ENCODE measurements at places on chromosomes 7 and 10.
A peak's percentile ranks its signal among the peaks of the same experiment; 100 is the strongest.

- no peak for DNase-seq
Measured at GRCh38 chr10:43202224-43202656, 64.0 kb downstream of the CSGALNACT2 start.

DNA sequence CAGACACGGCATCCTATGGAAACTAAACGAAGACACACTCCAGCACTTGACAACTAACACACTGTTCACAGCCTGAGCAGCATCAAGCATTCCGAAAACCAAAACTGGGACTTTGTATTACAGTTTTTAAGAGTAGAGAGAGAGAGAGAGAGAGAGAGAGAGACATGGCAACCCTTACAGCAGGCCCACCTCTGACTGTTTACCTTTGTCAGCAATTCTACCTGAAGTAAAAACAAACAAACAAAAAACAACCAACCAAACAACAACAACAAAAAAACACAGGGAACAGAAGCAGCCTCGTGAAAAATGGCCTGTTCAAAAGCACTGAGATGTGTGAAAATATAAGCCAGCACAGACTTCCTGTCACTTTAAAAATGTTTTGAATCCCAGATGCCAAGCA, 118.0 kb downstream of the SPAG6 start:
- DNase-seq = no peak

- no peak for DNase-seq
Measured at GRCh38 chr10:70785190-70785589, at the start of gene TBATA. Gene TBATA, minus strand, starts transcription at chr10:70785377. Its CDS starts 1,998 bp downstream, at chr10:70783379.

- no peak for DNase-seq
Measured at GRCh38 chr10:79482741-79483140, 29.6 kb upstream of the EIF5AL1 start.

DNA sequence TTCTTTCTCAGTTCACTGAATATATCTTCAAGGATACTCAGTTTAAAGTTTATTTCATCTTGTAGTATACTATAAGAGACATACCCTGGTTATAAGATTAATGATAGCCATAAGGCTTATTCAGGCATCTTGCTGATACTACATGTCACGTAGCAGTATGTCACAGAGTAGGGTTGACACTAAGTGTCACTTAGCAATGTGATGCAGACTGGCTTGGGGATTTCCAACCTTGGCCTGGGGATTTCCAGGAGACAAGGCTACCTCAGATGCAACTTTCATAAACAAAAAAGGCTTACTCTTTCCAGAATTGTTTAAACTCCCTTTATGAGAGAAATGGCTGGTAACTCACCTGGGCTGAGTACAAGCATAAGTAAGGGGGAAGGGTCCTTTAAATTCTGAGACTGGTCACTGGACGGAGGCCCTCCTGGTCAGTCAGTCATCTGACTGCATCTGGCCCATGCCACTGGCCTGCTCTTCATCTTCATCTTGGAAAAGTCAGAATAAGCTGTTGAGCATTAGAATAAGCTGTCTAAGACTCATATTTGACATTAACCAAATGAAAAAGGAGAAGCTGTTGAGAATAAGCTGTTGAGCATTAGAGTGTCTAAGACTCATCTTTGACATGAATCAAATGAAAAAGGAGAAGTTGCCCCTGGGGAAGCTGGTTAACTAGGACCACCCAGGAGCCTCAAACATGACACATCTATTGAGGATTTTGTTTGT, 9.5 kb downstream of the SLC13A1 start:
- DNase-seq = no peak

- no peak for DNase-seq
Measured at GRCh38 chr7:155930061-155930460, 117.8 kb upstream of the SHH start.

GRCh38 chr7:69962186-69963065, 364.2 kb downstream of the AUTS2 start:
- DNase-seq = no peak

DNA sequence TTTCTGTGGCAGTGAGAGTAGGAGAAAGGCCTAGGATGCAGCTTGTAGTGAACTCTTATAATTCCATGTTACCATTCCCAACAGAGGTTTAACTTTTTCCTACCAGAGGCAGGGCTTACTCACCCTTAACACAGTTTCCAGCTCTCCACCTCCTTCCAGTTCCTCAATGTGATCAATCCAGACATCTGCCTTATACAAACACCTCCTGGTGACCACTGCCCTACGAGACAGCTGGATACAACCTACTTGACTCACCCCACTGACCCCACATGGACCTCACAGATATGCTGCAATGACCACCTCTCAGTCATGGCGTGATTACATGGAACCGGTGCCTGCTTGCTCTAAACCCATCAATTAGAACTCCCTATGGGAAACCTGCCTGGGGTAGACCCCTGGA, 326.5 kb downstream of the TNS3 start:
- DNase-seq = no peak

- no peak for DNase-seq
Measured at GRCh38 chr10:23439961-23440889, 1.4 kb downstream of the OTUD1 start.

- DNase-seq = no peak
Measured at GRCh38 chr7:78562191-78562590, 763.6 kb downstream of the PHTF2 start.

DNA sequence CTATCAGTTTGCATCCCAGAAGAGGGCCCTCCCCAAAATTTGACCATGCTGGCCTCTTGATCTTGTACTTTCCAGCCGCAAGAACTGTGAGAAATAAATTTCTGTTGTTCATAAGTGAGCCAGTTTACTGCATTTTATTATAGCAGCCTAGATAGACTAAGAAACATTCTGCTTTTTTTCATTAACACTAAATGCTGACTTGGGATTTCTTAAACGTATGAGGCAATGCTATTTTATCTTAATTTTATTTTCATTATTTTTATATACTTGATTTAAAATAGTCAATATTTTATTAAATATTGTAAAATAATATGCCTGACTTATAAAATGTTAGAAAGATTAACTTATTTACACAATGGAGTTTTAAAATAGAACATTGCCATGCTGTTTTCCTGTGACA, 341.8 kb upstream of the CNTNAP2 start:
- DNase-seq = no peak

GRCh38 chr7:116138202-116138801, 72.0 kb upstream of the TES start:
- DNase-seq = no peak

DNA sequence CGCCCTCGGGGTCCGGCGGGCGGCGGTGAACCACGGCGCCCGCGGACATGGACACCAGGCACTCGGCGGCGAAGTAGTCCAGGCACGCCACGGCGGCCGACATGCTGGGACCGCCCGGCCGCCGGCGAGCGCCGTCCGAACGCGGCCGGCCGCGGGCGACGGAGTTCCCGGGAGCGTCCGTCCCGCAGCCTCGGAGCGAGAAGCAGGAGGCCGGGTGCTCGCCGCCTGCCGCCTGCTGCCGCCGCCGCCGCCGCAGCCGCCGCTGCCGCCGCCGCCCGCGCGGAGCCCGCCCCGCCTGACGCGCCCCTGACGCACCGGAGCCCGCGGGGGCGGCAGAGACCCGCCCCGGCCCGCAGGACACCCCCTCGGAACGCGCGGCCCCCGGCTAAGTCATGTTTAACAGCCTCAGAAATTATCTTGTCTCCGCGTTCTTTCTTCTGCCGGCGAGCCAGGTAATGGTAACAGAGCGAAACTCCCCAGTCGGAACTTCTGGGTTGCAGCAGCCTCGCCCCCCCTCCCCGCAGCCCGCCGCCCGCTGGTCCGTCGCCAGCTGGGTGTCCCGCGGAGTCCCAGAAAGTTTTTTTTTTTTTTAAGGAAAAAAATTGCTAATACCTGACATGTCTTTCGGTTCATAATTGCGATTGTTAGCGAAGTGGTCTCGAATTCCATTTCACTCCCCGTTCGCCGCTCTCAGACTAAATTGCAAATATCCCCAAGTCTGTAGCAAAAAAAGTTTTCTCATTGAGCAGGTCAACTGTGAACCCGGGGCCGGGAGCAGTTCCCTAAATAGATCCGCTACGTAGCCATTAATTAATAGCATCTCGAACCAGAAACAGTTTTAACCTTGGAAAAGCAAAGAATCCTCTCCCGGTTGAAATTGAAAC, at the start of gene KLF14:
Gene KLF14 (minus strand): TSS at position 277 of the 884 bp plus-strand sequence. CDS start 174 bp downstream, at position 103.
- no peak for DNase-seq

DNA sequence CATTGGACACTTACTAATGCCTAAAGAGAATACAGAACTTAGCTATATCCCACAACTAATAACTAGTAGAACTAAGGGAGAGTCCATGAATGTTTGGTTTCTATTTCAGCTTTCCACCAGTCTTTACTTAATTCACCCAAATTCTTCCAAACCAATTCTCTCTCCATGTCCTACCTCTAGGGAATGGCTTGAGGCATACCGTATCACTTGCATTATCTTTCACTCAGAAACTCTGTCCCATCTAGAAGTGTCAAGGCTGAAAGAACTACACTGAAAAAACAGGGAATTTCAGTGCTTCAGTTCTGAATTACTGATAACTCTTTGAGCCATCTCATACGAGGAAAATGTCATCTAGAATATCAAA, 758 bp downstream of the TMEM168 start:
- no peak for DNase-seq

- DNase-seq = no peak
Measured at GRCh38 chr7:92226981-92227380, 18.7 kb downstream of the KRIT1 start.

DNA sequence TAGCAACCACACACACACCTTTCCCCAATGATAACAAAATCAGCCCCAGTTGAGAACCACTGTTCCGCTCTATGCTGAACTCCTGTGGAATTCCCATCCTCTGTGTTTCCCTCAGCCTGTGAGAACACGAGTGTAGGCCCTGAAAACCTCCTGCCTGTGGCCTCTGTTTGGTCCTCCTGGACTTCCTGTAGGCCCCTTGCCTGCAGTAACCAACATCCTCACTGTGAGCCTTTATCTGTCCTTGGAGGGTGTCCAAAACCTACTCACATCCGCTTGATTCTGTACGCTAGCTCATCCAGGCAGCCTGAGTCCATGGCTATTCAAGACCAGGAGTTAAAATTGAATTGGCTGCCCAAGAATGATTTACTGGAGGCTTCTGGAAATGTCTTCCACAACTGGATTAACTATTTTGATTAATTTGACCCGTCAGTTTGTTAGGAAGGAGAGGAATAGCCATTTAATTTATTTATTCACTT, 149.8 kb downstream of the AKR1D1 start:
- no peak for DNase-seq

DNA sequence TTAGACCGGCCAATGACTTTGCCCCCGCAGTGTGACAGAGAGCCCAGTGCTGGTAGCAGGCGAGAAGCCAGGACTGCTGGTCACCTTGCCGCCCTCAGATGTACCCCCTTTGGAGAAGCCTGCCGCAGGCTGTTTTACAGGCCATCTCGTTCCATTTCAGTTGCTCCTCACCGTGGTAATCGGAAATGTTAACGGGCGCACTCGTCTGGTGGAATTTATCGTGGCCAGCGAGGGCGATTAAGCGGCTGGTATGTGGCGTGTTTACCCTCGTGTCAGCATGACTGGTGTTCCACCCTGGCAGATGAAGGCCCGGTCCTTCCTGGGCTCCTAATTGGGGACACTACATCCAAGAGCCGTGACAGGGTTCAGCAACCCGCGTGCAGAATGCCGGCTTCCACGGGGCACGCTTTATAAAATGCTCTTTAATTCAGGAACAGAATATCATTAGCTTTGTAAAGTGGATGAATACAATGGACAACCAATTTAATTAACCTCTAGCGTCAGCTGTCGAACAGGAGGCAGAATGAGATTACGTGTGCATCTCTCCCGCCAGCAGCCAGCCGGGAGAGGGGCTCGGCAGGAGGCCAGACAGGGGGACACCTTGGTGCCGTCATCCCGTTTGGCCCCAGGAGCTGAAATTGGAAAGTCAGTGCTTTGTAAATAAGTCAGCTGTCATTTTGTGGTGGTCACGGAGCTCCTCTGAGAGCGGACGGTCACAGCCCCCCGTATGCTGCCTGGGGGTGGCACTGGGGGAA, 108.3 kb downstream of the NKX6-2 start:
- no peak for DNase-seq

GRCh38 chr7:139427788-139428187, 55.7 kb downstream of the KLRG2 start:
- no peak for DNase-seq

DNA sequence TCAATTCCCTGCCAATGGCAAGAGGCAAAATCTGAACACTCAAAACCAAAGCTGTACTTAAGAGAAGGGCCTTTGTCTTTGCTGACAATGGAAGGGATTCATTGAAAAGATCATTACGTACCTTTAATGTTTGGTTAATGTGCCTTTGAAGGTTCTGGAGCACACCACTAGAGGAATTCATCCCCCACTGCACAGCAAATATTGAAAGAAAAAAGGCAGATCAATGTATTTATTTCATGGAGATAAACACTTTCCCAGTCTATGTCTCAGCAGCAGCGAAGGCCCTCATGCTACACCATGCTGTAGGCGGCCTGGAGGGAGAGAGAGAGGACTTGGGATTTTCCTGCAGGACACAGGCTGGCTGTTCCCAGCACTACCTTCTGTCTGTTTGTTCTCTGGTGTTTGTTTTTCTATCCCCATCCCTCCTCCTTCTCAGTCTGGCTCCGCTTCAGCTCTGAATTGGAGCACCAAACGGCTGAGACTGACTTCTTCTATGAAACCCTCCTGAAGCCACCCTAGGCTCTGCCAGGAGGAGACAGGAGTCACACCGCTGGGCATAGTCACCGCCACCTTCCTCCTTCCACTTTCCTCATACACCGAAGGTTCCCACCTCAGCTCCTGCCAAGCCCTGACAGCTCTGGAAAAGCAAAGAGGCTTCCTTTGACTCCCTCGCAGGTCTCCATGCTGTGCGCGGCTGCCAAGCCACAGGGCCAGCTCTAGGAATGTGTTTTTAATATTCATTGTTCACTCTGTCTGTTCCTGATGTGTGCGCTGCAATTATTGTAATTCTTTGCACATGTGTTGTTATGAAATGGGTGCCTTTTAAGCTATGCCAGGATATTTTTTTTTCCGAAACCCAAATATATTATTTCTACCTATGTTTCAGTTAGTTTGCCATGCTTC, 301.5 kb downstream of the FZD1 start:
- DNase-seq = peak; percentile 51

GRCh38 chr7:144489504-144489903, 86.0 kb upstream of the NOBOX start:
- no peak for DNase-seq

- DNase-seq = no peak
Measured at GRCh38 chr10:56383806-56384205, 22.7 kb upstream of the ZWINT start.

- DNase-seq = no peak
Measured at GRCh38 chr10:101529207-101529606, 58.9 kb downstream of the POLL start.
